GM12878 (cell line): ENCODE measurements at places on chromosomes 2 and 18.

GRCh38 chr2:62803961-62804360 is 98.4 kb downstream of the EHBP1 start:
- DNase-seq: no peak

GRCh38 chr2:88451811-88452564 is 505 bp downstream of the FOXI3 start:
- no peak for DNase-seq

DNA sequence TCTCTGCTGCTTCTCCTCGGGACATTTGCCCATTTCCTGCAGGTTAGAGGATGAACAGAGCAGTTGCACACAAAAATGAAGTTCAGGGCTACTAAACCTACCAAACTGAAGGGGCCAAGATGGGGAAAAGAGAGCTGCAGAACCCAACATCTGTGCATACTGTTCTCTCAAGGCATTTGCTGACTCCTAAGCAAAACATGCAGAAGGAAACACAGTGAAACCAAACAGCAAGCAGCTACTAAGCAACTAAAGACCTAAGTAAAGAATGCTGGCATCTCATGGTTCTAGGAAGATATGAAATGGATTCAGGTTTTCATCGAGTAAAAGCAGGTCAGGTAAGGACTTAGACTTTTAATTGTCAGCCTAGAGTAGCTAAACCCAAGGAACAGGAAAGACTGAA is 111.9 kb upstream of the SYT4 start:
- no peak for DNase-seq

GRCh38 chr2:192307530-192307929 is 112.8 kb upstream of the TMEFF2 start:
- DNase-seq: no peak

DNA sequence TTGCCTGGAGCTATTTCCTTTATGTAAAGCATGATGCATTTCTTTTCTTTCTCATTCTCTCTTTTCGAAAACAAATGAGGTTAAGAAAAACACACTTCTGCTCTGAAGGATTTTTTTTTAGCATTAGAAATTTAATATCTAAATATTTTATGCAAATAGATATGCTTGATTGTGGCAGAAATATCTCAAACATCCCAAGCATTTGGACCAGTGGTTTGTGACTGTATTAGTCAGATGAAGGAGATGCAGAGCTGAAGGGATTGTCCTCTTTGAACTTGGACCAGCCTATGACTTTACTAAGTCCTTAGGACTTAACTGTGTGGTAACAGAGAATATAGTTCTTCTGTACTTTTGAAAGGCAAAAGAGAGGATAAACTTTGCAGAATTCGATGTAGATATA is 335.9 kb upstream of the NT5C1B start:
- DNase-seq: no peak

DNA sequence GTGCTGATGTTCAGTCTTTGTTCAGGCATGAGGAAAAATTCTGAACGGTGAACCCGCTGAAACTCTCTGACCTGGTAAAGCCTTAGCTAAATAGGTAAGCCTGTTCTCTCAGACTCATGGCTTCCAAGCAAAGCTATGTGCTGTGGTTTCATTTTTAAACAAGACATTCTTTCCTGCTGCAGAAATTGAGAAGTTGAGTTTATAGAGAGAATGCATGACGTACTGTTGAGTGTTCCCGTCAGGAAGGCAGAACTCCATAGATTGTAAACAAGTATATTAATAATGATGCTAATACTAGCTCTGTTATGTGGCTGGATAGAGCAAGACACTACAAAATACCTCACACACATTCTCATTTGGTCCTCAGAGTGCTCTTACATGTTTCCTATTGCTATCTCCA is 424.0 kb upstream of the CRIM1 start:
- DNase-seq: no peak

GRCh38 chr2:239533569-239534316 is 132.9 kb upstream of the HDAC4 start:
- DNase-seq: no peak

- no peak for DNase-seq
These were observed 90.9 kb downstream of the COL5A2 start for GRCh38 chr2:189088591-189089205.

- no peak for DNase-seq
These were observed 42.3 kb downstream of the BAZ2B start for GRCh38 chr2:159573846-159574606.

DNA sequence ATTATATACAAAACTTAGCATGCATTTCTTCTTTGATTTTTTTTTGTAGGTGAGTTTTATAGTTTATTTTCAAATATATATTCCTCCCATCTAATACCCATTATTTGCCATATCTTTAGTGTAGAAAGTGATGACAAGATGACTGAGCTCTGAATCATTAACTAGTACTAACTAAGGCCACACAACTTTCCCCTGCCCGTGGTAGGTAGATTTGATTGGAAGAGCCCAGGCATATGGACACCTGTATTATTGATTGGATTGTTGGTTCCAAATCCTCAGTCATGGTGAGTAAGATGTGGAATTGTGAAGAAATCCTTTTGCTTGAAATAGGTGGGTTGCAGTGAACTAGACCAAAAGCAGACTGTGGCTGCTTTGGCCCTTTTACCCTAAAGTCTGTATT is 54.8 kb downstream of the ABI2 start:
- no peak for DNase-seq

DNA sequence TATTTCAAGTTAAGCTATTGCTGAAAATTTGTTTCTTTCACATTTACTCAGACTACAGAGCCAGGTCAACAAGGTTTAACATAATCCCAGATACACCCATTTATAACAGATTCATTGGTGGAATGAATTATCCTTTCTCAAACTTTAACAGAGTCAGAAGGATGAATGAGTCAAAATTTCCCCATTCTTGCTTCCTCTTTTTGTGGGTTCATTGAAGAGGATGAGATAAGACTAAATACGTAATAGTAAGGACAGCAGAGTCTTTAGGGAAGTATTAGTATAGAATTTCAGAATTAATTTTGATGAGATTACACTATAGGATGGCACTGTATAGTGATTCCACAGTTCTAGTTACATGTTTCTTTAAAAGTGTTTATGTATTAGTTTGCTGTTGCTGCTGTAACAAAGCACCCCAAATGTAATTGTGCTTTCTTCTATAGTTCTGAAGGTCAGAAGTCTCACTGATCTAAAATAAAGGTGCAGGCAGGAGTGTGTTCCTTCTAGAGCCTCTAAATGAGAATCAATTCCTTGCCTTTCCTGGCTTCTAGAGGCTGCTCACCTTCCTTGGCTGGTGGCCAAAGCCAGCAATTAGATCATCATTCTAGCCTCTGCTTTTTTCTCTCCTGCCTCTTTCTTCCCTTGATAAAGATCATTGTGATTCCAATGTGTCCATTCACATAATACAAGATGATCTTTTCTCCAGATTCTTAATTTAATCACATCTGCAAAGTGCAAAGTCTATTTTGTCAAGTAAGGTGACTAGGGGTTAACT is 309.3 kb upstream of the PIK3C3 start:
- DNase-seq: no peak

DNA sequence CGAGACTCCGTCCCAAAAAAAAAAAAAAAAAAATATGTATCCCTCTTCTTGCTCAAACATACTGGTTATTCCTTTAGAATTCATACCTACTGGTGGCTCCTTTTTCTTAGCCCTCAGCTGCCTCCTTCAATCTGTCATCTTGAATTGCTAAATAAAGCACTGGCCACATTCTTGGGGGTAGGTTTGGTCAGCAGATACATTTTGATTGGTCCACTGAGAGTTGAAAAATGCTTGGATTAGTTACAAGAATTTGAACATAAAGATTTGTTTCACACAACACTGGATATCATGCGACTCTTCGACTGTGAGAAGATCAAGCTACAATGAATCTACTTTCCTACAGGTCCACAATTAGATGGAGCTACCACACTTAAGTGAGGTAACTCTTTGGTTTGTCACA is 906.1 kb upstream of the SLC39A10 start:
- no peak for DNase-seq

DNA sequence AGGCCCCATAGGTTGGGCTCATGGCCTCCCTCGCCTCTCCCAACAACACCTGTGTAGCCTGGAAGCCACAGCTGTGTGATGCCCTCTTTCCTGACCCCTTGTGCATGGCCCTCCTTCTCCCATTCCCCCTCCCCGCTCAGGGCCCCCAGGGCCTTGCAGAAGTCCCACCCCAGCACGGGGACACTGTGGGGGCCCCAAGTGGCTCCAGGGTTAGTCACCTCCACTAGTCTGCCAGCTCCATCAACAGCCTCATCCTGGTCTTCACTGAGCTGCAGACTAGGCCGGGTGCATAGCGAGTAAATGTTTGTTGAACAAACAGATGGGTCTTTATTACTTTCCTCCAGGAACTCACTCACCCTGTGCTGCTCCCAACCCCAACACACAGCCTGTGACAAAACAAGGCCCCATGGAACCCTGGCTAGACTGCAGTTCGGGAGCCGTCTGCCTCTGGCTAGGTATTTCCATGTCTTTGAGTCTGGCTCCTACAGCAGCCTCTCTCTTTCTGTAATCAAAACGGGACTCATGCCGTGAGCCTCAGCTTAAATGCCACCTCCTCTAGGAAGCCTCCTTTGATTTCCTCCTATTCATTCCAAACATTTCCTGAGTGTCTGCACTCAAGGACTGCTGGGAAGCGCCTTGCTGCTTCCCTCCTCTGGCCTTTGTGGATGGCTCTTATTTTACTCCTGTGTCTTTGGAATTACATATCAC is 109.9 kb upstream of the ID2 start:
- DNase-seq: no peak

DNA sequence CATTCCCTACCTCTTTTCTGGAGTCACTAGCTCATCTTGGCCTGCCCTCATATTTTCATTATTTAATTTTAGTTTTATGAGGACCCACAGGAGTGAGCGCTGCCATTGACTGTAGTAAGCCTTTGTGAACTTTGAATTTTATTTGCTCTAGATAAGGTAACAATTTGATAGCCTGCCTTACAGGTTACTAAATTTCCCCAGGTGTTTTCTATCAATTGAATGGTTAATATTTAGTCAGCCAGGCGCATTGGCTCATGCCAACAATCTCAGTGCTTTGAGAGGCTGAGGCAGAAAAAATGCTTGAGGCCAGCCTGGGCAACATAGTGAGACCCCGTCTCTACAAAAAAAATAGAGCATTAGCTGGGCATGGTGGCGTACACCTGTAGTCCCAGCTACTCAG is 50.2 kb downstream of the DAW1 start:
- DNase-seq: no peak

DNA sequence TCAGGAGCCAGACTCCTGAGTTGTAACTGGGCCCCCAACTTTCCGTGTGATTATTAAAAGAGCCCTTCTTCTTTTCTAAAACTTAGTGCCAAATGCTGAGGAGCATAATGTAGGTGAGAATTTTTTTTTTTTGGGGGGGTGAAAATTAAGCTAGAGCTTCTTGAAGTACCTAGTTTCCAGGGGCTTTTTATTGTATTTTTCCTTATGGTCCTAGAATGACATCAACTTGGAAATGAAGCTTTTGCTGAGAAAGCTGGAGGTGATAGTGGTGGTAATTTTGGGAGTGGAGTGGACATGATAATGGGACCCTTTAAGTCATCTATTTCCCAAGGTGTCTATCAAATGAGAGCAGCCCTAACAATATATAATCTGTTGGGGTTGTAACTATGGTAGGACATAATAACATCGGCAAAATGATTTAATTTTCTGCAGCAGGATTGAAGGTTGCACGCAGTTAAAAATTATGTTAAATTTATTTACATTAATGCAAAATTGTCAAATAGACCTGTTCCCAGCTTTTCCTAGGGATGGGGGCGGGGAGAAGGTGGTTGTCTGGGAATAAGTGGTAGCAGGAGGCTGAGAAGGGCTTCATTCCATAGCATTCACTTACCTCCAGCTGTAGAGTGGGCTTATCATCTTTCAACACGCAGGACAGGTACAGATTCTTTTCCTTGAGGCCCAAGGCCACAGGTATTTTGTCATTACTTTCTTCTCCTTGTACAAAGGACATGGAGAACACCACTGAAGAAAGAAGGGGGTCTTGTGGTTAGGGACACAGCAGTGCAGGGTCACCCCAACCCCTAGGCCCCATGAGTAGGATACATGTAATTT is 5.7 kb downstream of the IL1B start:
- no peak for DNase-seq

DNA sequence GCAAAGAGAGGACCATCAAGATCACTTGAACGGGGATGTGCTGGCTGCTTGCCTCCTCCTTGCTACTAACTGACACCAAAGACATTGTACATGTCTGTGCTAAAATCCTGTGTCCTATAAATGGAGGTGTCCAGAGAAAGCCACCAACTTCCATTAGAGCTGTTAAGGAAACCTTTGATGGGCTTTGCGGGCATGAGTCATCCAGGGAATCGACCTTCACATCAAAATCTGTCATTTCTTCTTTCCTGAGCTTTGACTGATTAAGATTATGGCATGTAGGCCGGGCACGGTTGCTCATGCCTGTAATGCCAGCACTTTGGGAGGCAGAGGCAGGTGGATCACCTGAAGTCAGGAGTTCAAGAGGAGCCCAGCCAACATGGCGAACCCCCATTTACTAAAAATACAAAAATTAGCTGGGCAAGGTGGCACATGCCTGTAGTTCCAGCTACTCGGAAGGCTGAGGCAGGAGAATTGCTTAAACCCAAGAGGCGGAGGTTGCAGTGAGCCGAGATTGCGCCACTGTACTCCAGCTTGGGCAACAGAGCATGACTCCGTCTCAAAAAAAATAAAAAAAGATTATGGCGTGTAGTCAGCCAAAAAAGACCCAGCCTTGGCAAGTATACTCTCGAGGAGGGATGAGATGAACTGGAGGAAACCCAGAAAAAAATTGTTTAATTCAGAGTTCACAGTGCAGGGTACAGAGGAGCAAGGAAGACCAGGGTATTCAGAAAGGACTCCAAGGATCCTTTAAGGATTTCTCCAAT is 115.8 kb downstream of the CABLES1 start:
- DNase-seq: no peak

GRCh38 chr18:26082475-26082874 is 7.9 kb downstream of the SS18 start:
- DNase-seq: no peak
